ENCODE measurements at places on chromosomes 16 and 17.

DNA sequence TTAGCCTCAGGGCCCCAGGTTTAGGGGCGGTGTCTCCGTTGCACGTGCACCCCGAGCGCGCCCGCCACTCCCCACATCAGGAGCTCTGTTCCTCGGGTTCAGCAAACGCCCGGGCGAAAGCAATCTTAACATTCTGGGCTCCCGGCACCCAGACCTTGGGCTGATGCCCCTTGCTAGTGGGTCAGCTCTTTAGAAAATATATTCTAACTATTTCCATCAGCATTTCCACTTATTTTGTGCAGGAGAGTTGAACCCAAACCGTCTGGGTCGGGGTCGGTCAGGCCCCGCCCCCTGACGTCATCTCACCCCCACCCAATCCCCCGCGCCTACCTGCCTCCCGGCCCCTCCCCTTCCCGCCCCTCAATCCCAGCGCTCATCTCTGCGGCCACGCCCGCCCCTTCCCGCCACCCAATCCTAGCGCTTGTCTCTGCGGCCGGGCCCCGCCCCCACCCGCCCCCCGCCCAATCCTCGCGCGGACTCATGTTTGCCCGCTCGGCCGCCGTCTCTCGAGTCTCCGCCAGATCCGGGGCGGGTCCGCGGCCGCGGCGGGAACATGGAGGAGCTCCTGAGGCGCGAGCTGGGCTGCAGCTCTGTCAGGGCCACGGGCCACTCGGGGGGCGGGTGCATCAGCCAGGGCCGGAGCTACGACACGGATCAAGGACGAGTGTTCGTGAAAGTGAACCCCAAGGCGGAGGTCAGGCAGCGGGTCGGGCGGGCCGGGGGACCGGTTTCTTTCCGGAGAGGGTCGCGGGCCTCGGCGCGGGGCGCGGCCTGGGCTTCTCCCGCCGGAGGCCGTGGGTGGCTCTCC, at the start of gene FN3KRP:
FN3KRP (plus strand) TSS at position 504 of the 808 bp plus-strand sequence; CDS start at position 554, 50 bp downstream.
- peak; percentile 93 for DNase-seq

DNA sequence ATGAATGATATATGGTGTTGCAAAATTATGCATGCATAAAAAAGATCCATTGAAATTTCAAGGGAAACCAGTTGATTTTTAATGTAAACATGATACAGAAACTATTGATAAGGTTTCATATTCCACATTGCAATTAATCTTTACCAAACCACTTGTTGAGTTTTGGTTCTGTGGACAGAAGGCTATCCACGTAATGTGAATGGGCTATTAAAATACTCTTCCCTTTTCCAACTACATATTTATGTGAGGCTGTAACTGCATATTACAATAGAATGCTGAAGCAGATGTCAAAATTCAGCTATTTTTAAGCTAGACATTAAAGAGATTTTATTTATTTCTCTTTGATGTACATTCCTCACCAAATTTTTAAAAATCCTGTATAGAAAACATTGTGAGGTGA, 33.7 kb upstream of the VPS4A start:
- DNase-seq, result no peak

DNA sequence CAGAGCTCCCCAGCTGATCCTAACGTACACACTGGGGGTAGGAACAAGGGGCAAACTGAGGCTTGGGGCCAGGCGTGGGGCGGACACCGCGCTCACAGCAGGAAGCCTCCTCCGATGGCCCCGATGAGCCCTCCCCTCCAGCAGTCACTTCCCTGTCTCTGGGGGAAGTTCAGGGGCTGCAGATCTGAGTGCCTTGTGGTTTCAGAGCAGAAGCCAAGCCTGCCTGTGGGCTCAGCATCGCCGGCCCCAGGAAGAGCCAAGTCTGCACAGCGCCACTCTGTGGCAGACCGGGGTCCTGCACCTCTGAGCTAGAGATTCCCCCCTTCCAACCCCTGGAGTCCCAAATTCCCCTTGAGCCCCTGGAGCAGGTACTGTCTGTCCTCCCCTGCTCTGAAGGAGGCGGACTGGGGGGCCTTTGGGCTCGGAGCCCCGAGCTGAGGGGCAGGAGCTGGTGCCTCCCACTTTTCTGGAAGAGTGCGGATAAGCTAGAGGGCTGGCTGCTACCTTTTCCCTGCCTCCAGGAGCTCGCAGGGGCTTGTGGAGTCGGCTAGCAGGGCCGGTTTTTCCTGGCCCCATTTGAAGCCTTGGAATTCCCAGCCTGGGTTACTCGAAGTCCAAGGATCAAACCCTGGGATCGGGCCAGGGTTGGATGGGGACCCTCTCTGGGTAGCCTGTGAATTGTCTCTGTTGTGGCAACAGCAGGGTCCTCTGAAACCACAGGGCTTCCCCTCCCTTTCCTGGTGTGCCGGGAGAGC, 2.9 kb downstream of the GSE1 start:
- DNase-seq, result peak; percentile 85

DNA sequence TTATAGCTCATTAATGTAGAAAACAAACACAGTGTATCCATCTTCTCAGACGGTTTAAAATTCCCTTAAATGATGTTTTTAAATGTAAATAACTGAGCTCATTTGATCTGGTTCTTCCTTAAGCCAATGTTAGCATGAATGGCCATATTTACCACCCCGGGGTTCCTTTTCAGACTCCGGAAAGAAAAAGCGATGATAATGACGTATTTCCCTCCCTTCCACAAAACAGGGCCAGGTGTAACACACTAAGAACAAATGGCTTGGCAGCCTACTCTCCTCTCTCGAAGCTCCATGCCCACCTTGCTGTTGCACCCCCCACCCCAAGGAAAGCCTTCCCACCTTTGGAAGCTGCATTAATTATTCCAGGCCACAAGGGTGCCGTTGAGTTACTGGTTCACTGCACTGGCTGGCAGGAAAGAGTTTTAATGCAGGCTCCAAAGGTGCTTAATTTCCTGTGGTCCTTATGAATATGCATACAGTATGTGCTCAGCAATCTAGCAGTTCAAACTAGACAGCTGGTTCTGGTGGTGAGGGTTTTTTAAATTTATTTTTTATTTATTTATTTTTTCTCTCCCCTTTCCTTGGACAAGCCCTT, 378.9 kb downstream of the WWOX start:
- no peak for DNase-seq

GRCh38 chr17:73782641-73783381, 138.6 kb upstream of the SDK2 start:
- no peak for DNase-seq

DNA sequence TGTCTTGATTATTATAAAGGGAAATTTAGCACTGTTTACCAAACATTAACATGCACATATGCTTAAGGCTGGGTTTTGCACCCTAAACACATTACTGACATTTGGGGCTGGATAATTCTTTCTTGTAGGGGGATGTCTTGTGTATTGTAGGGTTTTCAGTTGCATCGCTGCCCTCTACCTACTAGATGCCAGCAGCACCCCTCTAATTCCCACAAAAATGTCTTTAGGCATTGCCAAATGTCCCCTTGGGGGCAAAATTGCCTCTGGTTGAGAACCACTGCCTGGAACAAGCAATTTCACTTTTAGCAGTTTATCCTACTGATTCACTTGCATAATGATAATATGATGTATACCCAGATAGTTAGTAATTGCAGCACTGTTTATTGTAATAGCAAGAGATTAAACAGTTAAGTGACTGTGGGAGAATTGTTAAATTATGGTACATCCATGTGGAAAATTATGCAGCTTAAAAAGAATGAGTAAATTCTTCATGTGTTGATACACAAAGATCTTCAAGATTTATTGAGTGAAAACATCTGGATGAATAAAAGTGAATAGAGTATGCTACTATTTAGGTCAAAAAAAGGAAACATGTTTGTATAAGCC, 18.4 kb downstream of the PRSS54 start:
- DNase-seq, result no peak

DNA sequence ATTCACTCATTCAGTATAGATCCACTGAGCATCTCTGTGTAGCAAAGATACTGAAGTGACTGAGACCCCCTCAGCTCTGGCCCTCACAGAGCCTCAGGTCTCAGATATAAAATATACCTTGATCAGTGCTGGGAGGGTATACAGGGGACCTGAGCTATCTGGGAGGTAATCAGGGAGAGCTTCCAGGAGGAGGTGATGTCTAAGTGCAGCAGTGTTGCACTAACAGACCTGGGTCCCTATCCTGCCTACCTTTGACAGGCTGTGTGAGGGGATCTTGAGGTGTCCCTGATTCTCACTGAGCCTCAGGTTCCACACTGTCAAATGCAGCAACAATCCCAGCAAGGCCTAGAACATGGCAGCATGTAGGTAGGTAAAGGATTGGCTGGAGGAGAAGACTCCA, 6.5 kb upstream of the ALKBH5 start:
- no peak for DNase-seq

DNA sequence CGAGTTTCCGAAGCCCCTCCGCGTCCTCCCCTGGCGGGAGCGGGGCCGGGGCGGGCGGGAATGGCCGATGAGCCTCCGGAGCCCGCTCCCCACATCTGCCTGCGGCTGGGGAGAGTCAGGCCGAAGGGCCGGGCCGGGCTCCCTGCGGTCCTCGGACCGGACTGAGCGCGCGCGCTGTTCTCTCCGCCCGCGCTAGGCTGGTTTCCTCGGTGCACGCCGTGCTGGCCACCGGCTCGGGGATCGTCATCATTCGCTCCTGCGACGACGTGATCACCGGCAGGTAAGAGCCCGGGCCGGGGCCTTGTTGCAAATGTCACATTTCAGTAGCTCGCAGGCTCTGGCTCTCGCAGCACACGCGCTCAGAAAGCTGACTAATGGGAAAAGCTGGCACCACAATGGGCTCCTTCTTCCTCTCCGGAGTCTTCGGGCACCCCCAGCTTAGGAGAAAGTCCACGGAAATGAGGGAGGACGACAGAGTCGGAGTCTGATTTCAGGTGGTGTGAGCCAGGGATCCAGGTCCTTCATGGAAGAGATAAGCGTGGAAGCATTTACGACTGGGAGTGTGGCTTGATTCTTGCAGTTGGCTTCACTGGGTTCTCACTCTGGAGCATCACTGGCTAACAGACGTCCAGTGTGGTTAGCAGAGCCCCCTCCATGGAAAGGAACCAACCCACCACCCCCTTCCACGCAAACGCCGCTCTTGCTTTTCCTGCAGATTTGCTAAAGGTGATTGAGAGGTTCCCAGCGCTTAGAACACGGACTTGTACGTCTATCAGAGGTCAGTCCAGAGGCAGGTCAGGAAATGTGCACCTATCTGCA, 715 bp downstream of the TLCD3A start:
- peak; percentile 64 for DNase-seq

DNA sequence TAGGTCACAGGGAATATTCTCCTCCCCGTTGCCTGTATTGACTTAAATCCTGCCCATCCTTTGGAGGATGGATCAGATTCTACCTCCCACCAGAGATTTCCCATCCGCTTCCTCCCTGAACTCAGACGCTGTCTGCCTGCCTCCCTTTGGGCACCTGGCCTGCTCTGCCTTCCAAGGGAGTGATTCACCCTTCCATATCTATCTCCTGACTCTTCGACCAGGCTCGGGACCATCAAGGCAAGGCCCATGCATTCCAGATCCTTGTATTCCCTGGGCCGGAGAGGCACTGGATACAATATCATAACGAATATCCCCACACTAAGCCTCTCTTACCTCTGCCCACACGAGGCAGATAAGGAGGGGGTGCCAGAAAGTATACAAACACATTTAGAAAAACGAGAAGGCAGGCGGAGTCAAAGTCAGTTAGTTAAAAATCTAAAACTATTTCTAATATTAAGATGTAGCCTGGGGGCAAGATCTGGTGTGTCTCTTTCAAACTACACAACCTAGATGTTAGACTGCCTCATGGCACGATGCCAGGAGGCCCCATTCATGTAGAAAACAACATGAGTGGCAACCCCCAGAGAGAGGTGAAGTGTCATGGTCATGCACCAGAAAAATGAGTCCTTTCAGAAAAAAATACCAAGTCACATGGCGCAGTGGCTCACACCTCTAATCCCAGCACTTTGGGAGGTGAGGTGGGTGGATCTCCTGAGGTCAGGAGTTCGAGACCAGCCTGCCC, 9.2 kb downstream of the PMP22 start:
- no peak for DNase-seq

GRCh38 chr16:1877089-1877488, 5.1 kb upstream of the MEIOB start:
- DNase-seq, result no peak

- no peak for DNase-seq
These were observed 11.3 kb downstream of the TMC6 start for GRCh38 chr17:78117027-78117981.

DNA sequence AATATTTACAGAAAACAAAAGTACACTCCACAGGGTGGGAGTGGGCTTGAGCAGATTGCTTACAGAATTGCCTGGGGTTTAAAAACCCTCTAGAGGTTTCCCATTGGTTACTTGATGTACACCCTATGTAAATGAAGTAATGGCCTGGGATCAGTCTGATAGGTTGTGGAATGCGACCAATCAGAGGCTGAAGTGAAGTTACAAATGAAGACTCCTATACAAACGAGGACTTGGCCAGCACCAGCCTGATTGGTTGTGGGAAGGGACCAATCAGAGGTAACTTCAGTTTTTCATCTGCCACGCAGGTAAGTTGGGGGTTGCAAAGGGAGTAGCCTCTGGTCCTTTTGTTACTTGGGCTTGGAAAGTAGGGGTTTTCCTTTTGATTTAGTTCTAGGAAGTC, 8.8 kb downstream of the EEF2K start:
- no peak for DNase-seq

- DNase-seq, result no peak
These were observed 66.0 kb downstream of the CDK12 start for GRCh38 chr17:39527220-39527813.

- DNase-seq, result no peak
These were observed 30.8 kb downstream of the PLCD3 start for GRCh38 chr17:45101546-45101882.

DNA sequence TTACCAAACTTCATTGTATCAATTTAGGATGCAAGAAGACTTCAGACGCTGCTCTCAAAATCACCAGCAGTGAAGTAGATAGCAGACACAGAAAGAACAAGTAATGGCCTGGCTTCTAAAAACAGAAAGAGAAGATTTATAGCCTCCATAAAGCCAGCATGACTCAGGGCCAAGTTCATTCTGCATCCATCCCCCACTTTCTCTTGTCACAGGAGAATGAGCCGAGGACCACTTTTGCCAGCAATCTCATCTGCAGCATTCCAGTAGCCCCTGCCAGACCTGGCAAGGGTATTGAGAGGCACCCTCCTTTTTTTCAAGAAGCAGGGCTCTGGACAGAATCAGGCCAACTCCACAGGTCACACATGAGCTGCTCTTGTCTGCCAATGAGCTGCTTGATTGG, 355.4 kb upstream of the SOX9 start:
- no peak for DNase-seq

GRCh38 chr17:18035704-18036103, 3.3 kb downstream of the ATPAF2 start:
- no peak for DNase-seq

GRCh38 chr17:44604768-44605485, 47.6 kb downstream of the FZD2 start:
- no peak for DNase-seq
